ENCODE measurements at places on chromosomes 7 and 10.
A peak's percentile ranks its signal among the peaks of the same experiment; 100 is the strongest.

DNA sequence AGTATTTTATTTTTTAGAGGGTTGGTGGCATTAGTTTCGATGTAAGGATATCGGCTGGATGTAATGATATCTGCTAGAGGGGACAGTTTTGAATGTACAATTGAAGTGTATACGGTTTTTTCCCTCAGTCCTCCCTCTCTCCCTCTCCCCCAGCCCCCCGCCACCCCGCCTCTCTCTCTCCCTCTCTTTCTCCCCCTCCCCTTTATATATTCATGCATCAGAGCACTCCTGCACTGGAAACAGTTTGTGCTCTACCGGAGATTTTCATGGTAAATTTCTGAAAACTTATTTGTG is 1.6 kb downstream of the GLCCI1 start:
- no peak for DNase-seq

DNA sequence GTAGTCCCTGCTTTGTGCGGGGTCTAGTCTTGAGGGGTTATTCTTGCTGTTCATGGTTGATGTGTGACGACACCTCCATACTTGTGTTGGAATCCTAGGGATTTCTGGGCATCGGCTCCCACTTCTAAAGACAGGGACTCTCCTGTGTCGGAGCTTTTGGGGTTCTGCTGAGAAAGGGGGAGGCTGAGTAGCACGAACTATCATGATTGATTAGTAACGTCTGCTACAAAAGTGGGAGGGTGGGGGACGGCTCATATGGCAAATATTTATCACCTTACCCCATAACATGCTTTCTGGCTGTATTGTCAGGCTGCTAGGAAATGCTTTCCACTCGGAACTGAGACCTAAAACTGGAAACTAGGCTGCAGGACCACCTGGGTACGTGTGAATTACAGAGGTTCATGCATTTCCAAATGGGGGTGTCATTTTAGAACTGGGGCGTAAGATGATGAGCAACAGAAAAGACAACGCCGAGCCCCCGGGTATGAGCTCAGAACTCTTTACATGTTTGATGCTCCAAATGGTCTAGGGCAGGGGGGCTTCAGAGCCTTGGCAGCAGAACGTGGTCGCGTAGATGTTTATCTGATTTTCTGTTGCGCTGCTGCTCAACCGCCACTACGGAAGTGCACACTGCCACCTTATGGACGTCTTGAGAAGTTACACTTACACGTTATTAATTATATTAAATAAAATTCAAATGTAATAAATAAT is 15.1 kb upstream of the NME8 start:
- DNase-seq: peak; percentile 82

- DNase-seq: no peak
Observed at GRCh38 chr7:18806177-18806576, 310.6 kb downstream of the HDAC9 start.

- DNase-seq: no peak
Observed at GRCh38 chr7:112420236-112420861, 29.9 kb upstream of the IFRD1 start.

- DNase-seq: no peak
Observed at GRCh38 chr10:127189226-127189625, 7.2 kb downstream of the INSYN2A start.

GRCh38 chr7:16193631-16194030 is 227.7 kb downstream of the CRPPA start:
- DNase-seq: no peak

- no peak for DNase-seq
Observed at GRCh38 chr7:149355390-149356048, 93.5 kb downstream of the ZNF783 start.

Data from suppressor macrophage treated with lipopolysaccharide for 1 hour (primary cell).